Ovary (tissue), 10 donors: ENCODE measurements at places on chromosomes 2 and 18. TPM values are rescaled to one million over a fixed set of nuclear protein-coding genes. Genes with fewer than 3 reads are reported as not detected.

DNA sequence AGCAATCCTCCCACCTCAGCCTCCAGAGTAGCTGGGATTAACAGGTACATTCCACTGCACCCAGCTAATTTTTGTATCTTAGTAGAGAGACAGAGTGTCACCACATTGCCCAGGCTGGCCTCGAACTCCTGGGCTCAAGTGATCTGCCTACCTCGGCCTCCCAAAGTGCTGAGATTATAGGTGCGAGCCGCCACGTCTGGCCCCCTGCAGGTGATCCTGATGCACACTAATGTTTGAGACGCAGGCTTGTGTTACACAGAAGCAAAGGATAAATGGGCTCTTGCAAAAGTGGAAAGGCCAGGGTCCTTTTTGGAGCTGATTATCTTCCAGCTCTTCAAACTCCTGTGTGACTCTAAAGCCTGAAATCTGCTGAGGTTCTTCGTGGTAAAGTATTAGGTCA, 84.2 kb downstream of the TGFA start:
- no peaks in the 10 kb centered on the region for H3K27me3 ChIP-seq
- no peak overlapping the region for H3K27ac ChIP-seq
- no peaks in the 10 kb centered on the region for H3K4me1 ChIP-seq
- no peak for DNase-seq

DNA sequence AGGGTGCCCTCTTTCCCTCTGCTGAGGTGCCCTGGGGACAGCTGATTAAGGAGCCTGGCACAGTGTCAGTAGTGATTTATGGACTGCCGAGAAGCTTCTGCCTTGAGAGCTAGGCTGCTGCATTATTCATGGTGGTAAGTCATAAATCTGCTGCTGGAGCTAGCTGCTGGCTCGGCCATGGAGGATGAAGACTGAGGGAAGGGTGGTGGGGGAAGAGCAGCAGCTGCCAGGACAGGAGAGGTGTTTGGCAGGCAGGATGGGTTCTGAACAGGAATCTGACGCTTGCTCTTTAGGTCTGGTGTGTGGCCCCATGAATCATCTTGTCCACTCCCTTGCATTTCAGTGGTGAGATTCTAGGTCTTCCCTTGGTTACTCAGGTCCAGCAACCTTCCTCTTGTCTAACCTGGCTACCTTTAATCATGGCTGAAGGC, 296.3 kb downstream of the DYSF start:
- no peak for DNase-seq
- H3K4me3 ChIP-seq = no peak overlapping the region
- no peaks in the 10 kb centered on the region for H3K27me3 ChIP-seq

TUBA4B gene
- polyA plus RNA-seq = 0.34 TPM

- no peaks in the 10 kb centered on the region for H3K36me3 ChIP-seq
- H3K4me3 ChIP-seq = no peak overlapping the region
Observed at GRCh38 chr2:107618769-107619168, 207.9 kb upstream of the RGPD4 start.
